Stimulated activated CD4-positive, alpha-beta T cell treated with anti-CD3 and anti-CD28 coated beads, Interleukin-2, amount 100 ng/mL, for 4 hours (primary cell): ENCODE measurements at places on chromosomes 1 and 21.

- no peak for DNase-seq
Measured at GRCh38 chr21:41923186-41923585, 30.6 kb downstream of the C2CD2 start.

- DNase-seq = no peak
Measured at GRCh38 chr1:161158316-161159010, 837 bp upstream of the USP21 start.

DNA sequence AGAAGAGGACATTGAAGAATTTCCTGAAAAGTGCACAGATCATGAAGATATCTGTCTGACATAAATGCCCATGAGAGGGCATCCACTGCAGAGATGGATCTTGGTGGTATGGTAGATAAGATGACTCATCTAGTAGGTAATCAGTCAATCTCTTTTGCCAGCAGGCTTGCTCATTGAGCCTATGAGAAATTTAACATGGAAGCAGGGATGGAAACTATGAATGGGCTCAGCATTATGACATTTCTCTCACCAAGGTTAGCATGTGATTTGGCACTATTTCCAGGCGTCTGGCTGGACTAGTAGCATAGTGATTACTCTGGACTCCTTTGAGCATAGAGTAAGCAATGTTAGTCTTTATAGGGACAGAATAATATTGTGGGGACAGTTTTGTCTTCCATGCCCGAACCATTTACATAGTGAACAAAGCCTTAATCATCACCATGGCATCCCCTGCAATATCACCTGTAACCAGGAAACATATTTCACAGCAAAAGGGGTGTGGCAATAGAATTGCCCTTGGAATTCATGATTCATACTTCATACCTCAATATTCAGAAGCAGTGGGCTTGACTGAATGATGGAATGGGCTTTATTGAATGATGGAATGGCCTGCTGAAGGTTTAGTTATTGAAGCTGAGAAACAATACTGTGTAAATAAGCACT lies 7.3 kb downstream of the OR2C3 start:
- DNase-seq = no peak

DNA sequence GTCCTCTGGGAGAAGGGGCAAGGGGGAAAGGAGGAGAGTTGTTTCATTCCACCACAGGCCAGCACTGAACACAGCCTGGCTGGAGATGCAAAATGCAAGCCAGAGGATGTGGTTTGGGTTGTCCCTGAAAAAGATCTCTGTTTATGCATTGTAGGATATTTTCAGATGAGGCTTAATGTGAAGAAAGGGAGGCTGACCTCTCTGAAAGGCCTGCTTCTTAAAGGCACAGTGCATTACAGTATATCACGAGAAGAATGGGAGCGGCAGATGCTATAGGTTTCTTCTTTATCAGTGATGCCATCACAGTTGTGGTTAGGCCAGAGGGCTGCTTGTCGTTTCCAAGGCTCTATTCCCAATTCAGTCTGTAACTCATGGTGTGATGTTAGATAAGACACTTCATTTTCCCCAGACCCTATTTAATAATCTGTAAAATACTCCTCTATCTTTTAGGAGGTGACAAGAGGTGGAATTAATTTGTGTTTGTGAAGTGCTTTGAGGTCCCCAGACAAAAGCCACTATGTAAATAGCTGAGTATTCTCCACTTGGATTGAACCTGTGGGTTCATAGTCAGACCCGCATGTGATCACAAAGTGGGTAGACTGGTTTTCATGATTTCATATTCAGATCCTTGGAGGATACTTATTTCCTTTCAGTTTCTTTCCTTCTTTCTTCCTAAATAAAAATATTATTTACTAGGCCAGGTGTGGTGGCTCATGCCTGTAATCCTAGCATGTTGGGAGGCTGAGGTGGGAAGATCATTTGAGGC lies 76.5 kb upstream of the WDR26 start:
- no peak for DNase-seq

- DNase-seq = no peak
Measured at GRCh38 chr1:201375169-201375568, 2.3 kb downstream of the TNNT2 start.

GRCh38 chr1:31569596-31570173 lies 6.6 kb upstream of the TINAGL1 start:
- no peak for DNase-seq

- no peak for DNase-seq
Measured at GRCh38 chr21:44931501-44932407, 8.1 kb upstream of the SLX9 start.

DNA sequence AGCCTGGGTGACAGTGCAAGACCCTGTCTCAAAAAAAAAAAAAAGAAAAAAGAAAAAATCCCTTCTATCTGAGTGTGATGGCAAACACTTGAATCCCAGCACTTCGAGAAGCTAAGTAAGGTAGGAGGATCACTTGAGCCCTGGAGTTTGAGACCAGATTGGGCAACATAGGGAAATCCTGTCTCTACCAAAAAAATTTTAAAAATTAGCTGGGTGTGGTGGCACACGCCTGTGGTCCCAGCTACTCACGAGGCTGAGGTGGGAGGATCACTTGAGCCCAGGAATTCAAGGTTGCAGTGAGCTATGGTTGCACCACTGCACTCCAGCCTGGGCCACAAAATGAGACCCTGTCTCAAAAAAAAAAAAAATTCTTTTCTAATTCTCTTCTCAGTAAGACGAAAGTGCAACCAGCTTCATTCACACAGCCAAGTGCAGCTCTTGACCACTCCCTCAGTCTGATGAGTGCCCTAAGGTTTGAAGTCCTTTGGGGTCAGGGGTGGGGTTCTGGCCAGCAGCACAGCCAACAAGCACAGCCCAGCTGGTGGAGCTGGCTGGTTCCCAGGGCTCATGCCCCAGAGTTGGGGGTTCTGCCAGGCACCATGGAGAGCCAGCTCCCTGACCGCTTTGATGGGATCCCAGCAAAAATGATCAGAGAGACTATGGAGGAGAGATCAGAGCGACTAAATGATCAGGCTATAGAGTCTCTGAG lies 8.0 kb downstream of the SLC2A5 start:
- DNase-seq = no peak

DNA sequence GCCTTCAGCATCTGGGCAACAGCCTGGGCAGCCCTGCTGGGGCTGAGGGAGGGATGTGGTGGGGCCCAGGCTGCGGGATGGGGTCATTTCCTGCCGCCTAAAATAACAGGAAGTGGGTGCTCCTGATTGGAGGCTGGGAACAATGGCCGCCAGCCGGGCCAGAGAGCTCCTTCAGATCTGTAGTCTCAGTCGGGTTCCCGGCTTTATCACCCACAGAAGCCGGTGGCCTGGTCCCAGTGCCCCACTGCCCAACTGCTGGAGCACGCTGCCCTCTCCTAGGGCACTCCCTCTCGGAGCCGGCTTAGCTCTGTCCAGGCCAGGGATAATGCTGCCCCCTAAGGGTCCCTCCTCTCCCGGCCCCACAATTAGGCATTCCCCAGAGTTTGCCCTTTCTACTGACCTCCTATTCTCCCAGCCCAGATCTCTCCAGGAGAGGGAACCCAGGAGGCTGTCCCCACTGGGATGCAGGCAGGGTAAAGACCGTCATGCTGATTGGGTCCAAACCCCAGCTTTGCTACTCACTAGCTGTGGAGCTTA lies 5.1 kb downstream of the MAP7D1 start:
- no peak for DNase-seq

- DNase-seq = no peak
Measured at GRCh38 chr1:15262706-15263105, 15.7 kb downstream of the FHAD1 start.

- DNase-seq = no peak
Measured at GRCh38 chr1:240619906-240620621, 8.1 kb upstream of the GREM2 start.

- no peak for DNase-seq
Measured at GRCh38 chr1:98157524-98158313, 236.9 kb upstream of the DPYD start.

DNA sequence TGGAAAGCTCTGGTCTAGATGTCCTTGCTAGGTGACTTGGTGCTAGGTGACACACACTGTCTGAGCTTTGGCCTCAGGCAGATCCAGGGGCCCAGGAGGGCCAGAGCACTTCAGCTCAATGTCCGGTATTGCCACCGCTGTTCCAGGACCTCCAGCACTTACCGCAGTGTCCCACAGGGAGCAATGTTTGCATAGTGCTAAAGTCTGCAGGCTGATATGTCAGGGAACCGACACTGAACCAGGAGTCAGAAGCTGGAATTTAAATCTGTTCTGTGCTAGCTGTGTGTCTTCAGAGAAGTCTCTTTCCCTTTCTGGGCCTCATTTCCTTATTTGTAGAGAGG lies 19.3 kb downstream of the DHCR24 start:
- no peak for DNase-seq

DNA sequence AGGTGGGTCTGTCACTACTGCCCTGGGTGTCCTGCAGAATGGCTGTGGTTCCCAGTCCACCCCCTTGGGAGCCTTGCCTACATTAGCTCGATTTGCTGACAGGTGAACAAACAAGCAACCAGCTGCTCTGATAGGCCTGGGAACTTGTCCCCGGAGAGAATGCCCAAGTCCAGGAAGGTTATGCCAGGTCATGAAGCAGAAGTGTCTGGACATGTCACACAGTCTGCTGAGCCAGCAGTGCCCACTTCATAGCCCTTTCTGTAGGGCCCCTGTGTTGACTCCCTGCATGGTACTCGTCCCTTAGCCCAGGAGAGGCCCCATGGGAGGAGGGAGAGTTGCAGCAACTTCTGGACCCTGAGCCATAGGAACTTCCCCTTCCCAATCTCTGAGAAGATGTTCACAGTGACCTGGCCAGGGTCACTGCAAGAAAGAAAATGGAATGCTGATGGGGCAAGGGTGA lies 31.0 kb downstream of the UCK2 start:
- no peak for DNase-seq

DNA sequence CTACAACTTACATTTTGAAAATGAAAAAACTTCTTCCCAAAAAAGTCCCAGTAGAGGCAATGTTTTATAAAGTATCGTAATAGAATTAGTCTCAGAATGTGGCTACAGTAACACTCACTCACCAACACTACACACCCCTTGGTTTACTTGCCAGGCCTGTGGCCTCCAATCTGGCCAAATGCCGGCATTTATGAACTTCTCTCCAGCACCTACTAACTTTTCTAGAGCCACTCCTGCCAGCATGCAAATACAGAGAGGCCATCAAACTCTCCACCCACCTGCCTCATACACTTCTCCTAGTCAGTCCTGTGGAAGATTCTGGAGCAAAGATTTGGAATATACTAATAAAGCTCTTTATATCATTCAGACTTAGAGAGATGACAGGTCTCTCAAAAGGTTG lies 32.3 kb downstream of the STPG1 start:
- DNase-seq = no peak

- DNase-seq = no peak
Measured at GRCh38 chr1:178683291-178683690, 41.8 kb upstream of the RALGPS2 start.

DNA sequence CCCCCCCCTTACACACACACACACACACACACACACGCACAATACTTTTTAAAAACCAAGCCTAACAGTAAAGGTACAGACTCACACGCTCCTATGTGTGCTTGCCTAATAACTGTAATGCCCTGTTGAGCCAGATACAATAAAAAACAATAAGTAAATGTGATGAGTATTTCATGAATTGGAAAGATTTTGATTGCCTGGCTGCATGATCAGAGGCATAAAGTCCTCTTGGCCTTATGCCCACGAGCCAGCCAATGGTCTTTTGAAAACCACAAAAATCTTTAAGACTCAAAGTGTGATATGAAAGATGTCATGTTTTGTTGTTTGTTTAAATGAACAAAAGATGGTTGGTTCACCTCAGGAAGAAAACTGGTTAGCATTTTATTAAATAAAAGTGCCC lies 441.9 kb upstream of the ZRANB2 start:
- no peak for DNase-seq

DNA sequence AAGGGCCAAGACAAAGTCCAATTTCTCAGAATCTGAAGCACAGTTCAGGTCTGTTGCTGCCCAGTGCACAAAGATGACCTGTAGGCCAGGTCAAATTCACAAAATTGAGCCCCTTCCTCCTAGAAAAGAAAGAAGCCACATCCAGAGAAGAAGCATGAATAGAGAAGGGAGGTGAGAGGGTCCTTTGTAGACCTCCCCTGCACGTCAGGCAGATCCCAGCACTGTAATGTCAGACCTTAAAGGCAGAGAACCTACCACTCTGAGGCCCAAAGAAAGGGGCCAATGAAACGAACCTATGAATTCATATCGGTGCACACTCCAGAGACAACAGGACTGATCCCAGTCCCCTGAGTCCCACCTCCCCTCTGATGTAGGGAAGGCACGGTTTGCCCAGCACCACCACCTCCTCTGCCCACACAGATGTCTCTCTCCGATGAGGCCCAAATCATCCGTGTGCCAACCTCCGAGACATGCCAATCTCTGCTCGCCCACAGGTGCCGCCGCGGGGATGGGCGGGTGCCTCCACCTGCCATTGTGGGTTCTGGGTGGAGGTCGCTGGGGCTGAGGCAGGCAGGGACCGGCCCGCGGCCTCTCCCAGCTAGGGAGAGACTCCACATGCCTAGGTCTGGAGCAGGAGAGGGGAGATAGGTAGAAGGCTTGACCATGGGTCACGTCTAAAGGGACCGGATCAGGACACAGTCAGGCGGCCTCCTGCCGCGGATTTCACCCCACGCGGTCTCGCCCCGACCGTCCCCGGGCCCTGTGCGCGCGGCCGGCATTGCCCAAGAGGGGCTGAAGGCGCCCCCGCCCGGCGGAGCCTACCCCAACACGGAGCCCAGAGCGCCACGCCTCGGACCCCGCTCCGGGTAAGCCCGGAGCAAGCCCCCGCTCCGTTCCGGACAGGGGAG lies 42.1 kb downstream of the RRAGC start:
- no peak for DNase-seq

- DNase-seq = no peak
Measured at GRCh38 chr1:2082064-2082463, 31.9 kb downstream of the PRKCZ start.

GRCh38 chr21:33036430-33037162 lies 10.9 kb downstream of the OLIG2 start:
- DNase-seq = no peak

DNA sequence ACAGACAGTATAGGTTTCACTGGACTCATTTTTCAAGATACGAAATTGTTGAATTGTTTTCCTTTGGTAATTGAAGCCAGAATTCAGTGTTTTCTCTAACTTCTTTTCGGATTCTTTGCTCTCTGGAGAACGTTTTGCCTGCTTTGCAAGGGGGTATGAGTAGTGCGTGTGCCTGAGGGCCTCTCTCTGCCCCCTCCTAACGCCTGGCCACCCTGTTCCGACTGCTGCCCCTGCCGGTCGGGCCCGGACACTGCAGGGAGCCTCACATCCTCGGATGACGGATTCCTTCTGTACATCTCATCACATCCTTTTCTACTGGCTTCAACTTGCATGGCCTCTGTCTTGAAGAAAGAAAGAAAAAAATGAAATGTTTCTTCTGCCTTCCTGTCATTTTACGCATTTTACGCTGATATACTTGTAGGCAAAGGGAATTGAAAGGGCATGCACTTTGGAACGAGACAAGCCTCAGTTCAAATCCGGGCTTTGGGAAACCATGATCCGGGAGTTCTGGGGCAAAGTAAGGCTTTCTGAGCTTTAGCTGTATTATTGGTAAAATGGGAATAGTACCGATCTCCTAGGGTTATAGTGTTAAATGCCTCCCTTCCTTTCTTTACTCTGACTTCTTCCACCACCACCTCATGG lies 65.1 kb downstream of the DISC1 start:
- DNase-seq = no peak

- peak; percentile 61 for DNase-seq
Measured at GRCh38 chr1:182601416-182601786, 2.8 kb downstream of the RGS16 start.

- no peak for DNase-seq
Measured at GRCh38 chr1:116218922-116219321, 107.7 kb downstream of the MAB21L3 start.
